ENCODE measurements at places on chromosomes 16 and 17.

DNA sequence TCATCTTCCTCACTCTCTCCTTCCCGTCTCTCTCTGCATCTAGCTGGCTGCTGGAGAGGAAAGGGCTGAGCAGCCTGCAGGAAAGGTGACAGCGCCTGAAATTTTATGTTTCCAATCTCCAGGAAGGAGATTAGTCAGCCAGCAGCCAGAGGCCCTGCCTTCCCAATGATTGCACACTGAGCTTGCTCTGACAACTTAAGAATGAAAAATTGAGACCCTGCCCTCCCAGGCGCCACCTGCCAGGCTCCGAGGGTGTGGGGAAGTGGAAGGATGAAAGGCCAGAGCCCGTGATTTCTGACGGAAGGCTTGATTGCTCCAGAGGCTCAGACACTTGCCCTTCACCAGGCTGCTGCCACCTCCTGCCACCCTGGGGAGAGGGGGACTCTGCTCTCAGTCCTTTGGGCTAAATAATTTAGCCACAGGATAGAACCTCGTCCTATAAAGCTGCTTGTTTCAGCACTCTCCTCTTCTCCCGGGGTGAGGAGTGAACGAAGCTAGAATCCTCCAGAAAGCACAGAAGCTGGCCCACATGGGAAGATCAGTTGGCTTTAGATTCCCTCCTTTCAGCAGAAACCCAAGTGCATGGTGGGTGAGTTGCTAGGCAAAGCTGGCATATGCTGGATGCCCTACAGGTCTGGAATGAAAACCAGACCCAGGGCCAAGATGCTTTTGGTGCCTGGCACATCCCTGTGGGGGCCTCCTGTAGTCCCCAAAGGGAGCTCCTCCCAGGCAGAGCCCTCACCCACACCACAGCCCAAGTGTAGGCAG, 33.5 kb downstream of the GRIN2C start:
- DNase-seq = no peak

GRCh38 chr16:4537376-4538343, 913 bp downstream of the CDIP1 start:
- DNase-seq = peak; percentile 34

- no peak for DNase-seq
Observed at GRCh38 chr16:9123871-9124270, 32.4 kb downstream of the HAPSTR1 start.

GRCh38 chr16:19704321-19705145, 13.5 kb downstream of the KNOP1 start:
- no peak for DNase-seq

DNA sequence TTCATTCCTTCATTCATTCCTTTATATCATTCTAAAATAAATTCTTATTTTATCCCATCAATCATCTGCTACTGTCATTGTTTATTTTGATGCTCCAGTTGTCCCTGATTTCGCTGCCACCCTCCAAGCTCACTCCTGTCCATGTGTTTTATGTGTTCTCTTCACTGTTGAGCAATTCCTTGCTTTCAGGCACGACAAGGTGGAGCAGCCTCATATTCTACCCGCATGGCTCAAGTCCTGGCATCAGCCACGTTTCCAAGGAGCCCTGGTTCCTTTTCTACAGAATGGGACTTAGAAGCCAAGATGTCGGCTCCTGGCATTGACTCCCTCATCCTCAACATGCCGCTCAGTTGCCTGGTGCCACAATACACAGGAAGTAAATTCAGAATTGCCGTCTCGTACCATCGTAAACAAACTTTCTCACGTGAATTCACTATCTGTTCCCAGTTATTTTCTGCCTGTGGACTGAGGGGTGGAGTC, 139.0 kb downstream of the RPTOR start:
- no peak for DNase-seq

- no peak for DNase-seq
Observed at GRCh38 chr16:73956587-73957494, 339.8 kb upstream of the PSMD7 start.

- DNase-seq = peak; percentile 66
Observed at GRCh38 chr16:23801378-23801777, 34.4 kb upstream of the PRKCB start.

DNA sequence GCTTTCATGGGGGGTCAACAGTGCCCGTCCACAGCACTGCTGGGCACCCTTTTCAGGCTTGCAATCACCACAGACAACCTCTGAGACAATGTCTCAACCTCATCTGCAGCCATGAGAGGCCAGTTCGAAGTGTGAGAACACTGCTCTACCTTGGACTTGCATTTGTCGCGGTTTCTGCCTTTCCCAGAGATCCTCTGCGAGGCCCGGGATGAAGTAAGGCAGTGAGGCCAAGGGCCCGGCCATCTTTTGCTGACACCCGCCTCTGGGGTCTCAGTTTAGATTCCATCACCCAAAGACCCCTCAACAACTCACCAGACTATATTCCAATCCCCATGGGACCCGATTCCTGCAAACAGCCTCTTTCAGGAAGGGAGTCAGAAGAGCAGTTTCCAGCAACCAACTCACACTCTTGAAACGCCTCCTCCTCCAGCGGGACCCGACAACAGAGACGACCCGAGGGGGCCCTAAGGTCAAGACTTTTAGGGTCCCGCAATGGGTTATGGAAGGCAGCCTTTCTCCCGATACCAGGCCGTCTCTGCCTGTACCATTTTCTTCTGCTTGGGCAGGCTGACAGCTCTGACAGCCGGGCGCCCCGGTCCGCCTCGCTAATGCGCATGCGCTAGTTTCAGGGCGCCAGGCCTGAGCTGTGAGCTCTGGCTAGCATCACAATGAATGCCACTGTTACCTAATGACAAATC, 576.0 kb downstream of the KCNJ18 start:
- no peak for DNase-seq

- DNase-seq = no peak
Observed at GRCh38 chr16:81266680-81267095, 28.2 kb downstream of the BCO1 start.

DNA sequence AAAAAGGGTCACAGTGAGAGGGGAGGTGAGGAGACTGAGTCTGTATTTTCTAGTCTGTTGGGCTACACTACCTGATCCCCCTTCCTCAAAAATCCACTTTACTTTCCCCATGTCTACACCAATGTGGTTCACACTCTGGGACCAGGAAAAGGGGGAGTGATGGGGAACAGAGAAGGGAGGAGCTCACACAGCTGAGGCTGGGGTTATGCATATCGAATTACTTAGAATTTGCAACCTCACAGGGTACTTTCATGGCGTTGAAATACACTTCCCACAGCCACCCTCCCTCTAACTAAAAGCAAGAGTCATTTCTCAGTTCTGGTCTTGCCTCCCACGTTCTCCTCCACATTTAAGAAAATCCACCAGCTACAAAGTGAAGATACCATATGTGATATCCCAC, 14.1 kb downstream of the MAPT start:
- DNase-seq = no peak

GRCh38 chr17:64972611-64973010, 53.3 kb upstream of the LRRC37A3 start:
- DNase-seq = no peak

GRCh38 chr17:55524440-55525220, 13.4 kb upstream of the SMIM36 start:
- no peak for DNase-seq

DNA sequence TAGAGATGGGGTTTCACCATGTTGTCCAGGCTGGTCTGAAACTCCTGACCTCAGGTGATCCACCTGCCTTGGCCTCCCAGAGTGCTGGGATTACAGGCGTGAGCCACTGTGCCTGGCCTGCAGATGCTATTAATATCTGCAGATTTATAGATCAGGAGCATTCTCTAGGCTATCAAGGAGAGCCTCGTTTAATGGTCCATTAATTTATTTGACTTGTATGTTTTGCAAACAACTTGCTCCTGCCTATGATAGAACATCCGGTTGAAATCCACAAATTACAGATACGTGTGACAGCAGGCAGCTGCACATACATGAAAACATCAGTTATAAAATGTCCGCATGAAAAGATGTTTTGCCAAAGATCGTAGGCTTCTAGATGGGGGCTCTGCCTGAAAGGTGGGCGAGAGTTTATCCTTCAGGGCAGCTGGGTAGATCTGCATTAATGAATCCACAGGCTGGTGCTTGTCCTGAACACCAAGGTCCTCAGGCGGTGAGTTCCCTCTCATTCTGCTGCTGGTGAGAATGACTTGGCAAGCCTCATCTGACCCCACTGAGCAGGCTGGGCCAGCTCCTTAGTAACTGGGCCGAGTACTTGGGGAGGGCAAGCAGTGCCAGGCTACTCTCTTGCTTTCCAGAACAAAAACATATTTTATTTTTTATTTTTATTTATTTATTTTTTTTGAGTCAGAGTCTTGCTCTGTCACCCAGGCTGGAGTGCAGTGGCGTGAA, 37.1 kb upstream of the MGAT5B start:
- no peak for DNase-seq

- no peak for DNase-seq
Observed at GRCh38 chr17:42937712-42938596, 26.3 kb downstream of the AARSD1 start.

GRCh38 chr17:33234930-33235685, 58.0 kb downstream of the ASIC2 start:
- DNase-seq = no peak

DNA sequence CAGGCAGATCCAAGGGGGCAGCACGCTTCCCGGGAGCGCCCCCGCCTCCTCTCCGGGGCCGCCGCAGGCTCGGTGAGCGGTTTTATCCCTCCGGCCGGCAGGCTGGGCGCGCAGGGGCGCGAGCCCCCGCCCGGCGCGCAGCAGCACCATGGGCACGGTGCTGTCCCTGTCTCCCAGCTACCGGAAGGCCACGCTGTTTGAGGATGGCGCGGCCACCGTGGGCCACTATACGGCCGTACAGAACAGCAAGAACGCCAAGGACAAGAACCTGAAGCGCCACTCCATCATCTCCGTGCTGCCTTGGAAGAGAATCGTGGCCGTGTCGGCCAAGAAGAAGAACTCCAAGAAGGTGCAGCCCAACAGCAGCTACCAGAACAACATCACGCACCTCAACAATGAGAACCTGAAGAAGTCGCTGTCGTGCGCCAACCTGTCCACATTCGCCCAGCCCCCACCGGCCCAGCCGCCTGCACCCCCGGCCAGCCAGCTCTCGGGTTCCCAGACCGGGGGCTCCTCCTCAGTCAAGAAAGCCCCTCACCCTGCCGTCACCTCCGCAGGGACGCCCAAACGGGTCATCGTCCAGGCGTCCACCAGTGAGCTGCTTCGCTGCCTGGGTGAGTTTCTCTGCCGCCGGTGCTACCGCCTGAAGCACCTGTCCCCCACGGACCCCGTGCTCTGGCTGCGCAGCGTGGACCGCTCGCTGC, 832 bp downstream of the CDK5R1 start:
- DNase-seq = no peak

GRCh38 chr16:79757968-79758367, 157.4 kb upstream of the MAF start:
- DNase-seq = no peak

- DNase-seq = no peak
Observed at GRCh38 chr16:61897657-61898056, 138.6 kb downstream of the CDH8 start.

GRCh38 chr17:77959926-77960521, 1.5 kb downstream of the TNRC6C start:
- peak; percentile 20 for DNase-seq

DNA sequence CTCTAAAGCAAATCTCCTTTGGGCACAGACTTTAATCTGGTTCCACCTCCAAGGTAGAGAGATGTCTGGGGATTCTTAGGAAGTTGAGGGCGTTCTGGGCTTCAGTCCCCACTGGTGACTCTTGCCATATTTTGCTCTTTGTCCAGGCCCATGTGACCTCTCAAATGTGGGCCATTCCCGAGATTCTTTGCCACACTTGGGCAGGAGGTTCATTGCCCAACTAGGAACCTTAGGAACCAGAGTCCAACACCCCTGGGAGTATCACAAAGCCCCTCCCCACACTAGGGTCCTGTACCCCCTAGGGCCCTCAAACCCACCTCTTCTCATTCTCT, 6.5 kb downstream of the KRT14 start:
- DNase-seq = no peak

- DNase-seq = no peak
Observed at GRCh38 chr16:47503936-47504335, 42.8 kb downstream of the PHKB start.

GRCh38 chr16:69434066-69434465, 9.6 kb downstream of the CYB5B start:
- DNase-seq = no peak

DNA sequence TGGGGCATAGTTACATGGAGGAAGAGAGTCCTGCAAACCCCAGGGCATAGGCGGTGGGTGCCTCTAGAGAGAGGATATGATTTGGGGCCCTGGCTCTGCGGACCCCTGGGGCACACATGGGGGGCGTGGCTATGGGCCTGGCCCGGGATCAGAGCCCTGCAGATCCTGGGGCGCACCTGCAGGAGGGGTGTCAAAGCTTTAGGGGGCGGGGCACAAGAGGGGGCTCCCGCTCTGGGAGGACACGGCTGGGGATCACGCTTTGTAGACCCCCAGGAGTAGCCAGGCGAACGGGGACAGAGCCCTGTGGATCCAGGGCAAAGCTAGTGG, 497 bp downstream of the BCL7C start:
- DNase-seq = peak; percentile 28

GRCh38 chr16:75070012-75070841, 46.4 kb downstream of the LDHD start:
- DNase-seq = no peak

- no peak for DNase-seq
Observed at GRCh38 chr16:21222495-21223337, 10.8 kb upstream of the ANKS4B start.

- DNase-seq = no peak
Observed at GRCh38 chr17:37043201-37043600, 94.4 kb downstream of the AATF start.

GRCh38 chr16:31529108-31529936, 1.6 kb downstream of the AHSP start:
- no peak for DNase-seq

GRCh38 chr17:34307110-34307509, 12.1 kb upstream of the CCL8 start:
- no peak for DNase-seq

DNA sequence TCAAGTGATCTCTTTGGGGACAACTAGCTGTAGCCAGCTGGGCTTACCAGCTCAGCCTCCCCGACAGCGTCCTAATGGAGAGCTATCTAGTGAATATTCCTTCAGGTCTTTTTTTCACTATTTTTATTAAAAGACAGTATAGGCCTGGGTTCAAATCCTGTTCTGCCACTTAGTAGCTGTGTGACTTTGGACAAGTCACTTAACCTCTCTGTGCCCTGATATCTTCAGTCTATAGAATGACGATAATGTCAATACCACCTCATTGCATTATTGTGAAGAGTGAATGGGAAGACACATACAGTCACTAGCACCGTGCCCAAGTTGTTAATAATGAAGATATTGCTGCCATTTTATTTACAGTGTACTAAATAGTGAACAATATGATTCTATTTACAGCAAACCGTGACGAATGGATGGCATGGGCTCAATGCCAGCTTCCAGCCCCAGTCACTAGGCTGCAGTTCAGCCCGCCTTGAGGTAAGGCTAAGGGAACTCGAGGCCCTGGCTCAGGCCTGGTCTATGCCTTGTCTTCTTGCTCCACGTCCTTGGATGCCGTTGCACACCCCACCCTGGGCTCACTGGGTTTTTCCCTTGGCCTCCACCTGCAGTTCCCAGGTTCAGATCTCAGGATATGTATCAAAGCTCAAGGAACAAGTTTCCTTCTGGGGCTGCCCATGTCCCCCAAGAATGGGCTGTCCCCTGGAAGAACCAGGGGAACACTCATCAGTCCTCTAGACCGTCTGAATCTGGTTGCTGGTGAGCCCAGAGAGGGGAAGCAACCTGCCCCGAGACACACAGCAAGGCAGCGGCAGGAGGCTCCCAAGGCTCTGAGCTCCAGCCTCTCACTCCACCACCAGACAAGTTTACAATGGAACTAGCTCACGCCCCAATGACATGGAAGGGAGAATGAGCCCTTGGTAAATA, 95.4 kb upstream of the TNRC6C start:
- no peak for DNase-seq

Data from effector CD8-positive, alpha-beta T cell (primary cell).